B cell (primary cell): ENCODE measurements at places on chromosomes 2 and 18. TPM values are rescaled to one million over a fixed set of nuclear protein-coding genes. Genes with fewer than 3 reads are reported as not detected.

C1GALT1C1L gene
- not detected in 2 replicates for total RNA-seq

DNA sequence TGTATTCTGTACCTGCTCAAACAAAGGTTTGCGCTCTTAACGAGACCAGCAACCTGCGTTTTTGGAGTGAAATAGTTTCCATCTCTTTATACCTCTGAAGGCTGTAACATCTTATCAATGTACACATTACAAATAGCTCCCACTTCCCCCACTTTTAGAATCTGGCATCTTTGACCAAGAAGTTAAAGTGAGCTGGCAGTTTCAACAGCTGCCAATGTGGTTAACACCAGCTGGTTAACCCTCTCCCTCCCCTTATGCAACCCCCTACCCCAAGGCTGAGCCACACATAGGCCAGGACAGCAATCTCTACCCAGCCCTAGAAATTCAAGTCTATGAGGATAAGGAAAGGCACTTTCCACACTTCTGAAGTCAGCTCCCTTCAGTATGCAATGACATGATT is 2.2 kb upstream of the SERTAD2 start:
- no peak for DNase-seq

- DNase-seq, result peak; percentile 59
These were observed 1.4 kb upstream of the HSBP1L1 start for GRCh38 chr18:79962835-79963657.

DNA sequence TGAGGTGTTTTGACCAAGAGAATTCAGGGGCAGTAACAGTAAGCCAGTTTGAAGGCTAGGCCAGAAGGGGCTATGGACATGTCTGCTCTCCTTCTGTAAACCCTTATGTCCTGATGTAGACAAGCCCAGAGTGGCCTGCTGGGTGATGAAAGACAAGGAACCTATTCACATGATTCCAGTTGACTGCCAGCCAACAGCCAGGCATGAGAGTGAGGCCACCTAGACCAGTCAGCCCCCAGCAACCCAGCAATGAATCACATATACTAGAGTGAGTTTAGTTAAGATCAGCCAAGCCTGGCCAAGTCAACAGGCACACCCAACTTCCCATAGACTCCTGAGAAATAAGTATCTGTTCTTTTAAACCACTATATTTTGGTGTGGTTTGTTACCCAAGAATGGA is 1889.7 kb upstream of the CELF4 start:
- DNase-seq, result no peak

HRH4 gene
- total RNA-seq, result 0.07 TPM in 1 of 2 replicates, not detected in the other

GRCh38 chr18:79776674-79777073 is 21.1 kb upstream of the KCNG2 start:
- DNase-seq, result no peak

DNA sequence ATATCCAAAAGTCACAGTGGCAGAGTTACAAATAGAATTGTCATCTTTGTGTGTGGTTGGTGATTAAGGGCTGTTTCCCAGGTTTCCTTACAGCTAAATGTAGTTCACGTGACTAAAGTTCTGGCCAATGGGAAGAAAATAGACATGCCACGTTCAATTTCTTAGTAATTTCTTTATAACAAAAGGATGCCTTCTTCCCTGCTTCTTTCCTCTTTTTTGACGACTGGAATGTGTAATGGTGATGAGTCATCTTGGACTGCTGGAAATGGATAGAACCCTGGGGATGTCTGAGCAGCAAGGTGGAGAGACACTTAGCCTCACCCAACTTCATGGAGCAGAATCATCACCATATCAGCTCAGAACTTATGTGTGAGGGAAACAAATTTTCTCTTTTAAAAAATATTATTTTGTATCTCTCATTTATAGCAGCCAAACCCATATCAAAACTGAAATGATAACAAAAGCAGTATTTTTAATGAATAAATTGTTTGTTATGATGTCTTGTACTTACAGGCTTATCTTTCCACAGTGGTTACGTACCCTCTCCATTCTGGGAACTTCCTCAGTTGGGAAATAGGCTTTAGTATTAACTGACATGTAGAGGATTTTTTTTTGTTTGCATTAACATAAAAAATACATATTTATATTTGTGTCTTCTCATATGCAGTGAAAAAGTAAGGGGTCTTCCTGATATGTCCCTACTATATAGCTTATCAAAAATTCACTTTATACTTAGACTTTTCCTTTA is 91.1 kb upstream of the CDH2 start:
- DNase-seq, result no peak

DNA sequence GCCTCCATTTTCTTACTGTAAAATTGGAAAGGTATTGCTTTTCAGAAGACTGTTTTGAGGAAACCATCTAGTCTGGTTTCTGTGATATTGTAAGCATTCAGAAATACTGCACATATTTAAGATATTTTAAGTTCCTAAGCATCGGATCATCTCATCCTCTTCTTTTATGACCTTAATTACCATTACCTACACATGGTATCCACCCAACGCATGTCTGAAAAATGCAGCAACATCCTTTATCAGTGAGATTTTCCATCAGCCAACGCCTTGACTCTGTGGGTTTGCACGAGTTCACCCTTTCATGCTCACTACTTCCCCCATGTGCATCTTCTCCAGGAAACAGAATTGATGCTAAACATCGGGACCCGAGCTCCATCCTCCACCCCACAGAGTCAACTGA is 84.3 kb downstream of the COL4A4 start:
- DNase-seq, result no peak

SP110 gene
- 261 and 280 TPM in 2 replicates for total RNA-seq

DNA sequence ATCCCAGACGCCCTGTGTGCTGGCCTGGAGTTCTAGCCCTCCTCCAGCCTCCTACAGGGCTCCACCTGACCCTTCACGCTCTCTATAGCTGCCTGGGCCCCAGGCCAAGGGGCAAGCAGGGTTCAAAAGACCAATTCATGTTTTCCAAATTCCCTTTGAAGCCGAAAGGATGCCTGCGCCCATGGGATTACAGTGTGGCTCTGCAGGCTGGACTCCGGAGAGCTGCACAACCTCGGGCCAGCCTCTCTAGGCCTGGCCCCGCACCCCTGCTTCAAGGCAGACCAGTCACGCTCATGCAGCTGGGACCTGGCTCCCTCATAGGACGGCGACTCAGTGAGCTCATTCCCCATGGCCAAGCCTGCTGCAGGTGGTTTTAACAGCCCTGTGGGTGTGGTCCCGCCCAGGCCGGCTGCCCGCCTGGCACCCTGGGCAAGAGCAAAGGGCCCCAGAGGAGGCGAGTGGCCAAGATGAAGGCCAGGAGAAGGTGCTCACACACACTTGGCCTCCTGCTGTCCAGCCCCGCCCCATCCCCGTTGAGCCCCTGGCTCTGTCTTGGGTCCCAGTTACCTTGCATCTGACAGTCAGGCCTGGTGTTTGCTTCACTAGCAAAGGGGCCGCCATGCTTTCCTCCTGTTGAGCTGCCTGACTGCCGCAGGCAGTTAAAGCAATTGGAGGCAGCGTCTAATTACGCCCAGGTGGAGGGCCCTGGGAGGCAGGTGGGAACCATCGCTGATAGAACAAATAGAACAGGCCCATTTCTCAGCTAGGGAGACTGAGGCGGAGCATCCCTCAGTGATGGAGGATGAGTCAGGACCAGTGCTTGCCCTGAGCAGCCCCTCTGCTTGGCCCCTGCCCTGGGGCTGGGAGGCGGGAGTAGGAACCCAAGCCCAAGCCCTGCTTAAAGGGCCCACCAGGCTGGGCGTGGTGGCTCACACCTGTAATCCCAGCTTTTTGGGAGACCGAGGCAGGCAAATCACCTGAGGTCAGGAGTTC is 56.9 kb downstream of the SMAD7 start:
- DNase-seq, result no peak

GRCh38 chr2:164847981-164848741 is 6.5 kb upstream of the COBLL1 start:
- DNase-seq, result no peak

DNA sequence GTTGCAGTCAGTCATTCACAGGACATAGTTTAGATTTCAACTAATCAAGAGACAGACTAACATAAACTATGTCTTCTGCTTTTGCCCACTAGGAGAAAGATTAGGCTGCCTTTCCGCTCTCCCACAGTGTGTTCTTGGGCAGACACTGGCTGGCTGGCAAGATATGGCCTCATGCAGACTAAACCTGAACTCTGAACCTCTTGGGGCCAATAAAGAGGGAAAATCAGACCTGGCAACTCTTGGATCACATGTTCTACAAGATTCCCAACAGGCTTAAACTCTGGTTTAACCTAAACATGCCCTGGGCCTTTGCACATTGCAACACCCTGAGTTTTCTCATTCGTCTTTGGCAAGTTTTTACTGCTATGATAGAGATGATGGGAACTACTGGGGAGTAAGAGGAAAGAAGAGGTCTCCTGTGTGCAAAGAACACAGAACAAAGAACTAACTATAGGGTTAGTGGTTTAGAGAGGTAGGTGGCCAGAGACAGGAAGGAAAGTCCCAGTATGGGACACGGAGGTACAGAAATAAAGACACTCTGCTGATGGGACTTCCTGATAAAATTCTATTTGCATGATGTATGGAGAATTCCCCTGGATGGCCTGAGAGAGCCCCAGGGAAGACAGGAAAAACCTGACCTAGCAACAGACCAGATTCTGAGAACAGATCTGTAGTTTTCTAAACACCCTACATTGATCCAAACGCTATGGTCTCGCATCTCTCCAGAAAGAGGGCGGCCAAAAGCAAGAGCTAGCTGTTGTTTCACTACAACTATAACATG is 2.0 kb upstream of the ATRAID start:
- no peak for DNase-seq

GRCh38 chr2:29405707-29406106 is 290.5 kb downstream of the CLIP4 start:
- DNase-seq, result no peak

- DNase-seq, result no peak
These were observed 364.1 kb downstream of the SS18 start for GRCh38 chr18:25726298-25726697.

DNA sequence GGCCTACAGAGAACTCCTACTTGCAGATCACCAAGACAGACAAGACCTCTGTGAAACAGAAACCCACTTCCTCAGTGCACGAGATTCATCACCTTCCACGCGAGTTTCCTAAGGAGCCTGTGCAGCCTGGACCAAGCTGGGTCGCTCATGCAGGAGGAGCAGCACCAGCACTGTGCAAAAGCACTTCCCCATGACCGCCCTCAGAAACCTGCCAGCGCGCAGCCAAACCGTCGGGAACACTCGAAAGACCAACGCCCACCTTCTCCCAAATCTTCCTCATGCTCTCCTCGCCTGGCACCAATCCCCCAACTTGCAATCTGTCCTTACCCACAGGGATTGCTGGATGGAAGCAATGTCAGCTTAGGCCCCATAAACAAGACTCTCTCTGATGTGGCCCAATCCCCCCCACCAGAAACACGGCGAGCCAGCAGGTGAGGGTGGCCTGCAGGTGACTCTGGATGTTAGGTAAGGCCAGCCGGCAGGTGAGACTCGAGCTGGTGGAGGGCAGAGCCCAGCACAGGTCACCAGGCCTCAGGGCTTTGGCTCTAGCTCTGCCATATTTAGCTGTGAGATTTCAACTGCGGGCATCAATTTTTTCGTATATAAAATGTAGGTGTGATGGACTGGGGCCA is 69.4 kb downstream of the PXDN start:
- no peak for DNase-seq
